ENCODE measurements at places on chromosomes 3 and 15. TPM values are rescaled to one million over a fixed set of nuclear protein-coding genes. Genes with fewer than 3 reads are reported as not detected.

Gene MBD4
- total RNA-seq = 26.6 TPM

GRCh38 chr15:63090472-63090871, 31.2 kb upstream of the LACTB start:
- no peaks in the 10 kb centered on the region for H3K27me3 ChIP-seq
- H3K4me1 ChIP-seq = peaks cover 36% of the 10 kb centered on the region
- no peaks in the 10 kb centered on the region for H3K36me3 ChIP-seq
- DNase-seq = no peak
- H3K27ac ChIP-seq = no peak overlapping the region
- no peak overlapping the region for H3K4me3 ChIP-seq

- H3K4me3 ChIP-seq = no peak overlapping the region
- peaks cover 4% of the 10 kb centered on the region for H3K36me3 ChIP-seq
- no peaks in the 10 kb centered on the region for H3K27me3 ChIP-seq
Measured at GRCh38 chr3:85939074-85939482, 980.3 kb downstream of the CADM2 start.

GRCh38 chr15:35145336-35145735, 60.2 kb upstream of the NANOGP8 start:
- DNase-seq = no peak
- peak overlapping the region; percentile 84 for H3K27ac ChIP-seq
- no peaks in the 10 kb centered on the region for H3K36me3 ChIP-seq

DNA sequence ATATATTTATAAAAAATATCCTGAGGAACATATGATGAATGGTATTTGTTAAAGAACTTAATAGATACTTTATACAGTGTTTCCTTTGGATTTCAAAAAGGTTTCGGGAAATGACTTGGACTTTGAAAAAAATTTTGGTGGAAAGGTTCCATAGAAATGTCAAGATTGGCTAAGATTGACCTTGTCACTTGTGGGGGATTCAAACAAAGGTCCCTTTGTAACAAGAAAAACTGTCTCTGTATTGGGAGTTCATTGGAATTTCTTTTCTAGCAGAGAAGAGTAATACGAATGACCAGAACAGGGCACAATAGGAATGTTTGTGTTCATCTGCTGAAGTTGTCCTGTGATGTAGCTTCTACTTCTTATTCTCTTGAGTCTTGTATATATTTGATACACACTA, 43.2 kb downstream of the ARHGEF26 start:
- H3K36me3 ChIP-seq = no peaks in the 10 kb centered on the region
- H3K27me3 ChIP-seq = no peaks in the 10 kb centered on the region
- DNase-seq = no peak
- H3K4me3 ChIP-seq = no peak overlapping the region
- H3K4me1 ChIP-seq = peaks cover 11% of the 10 kb centered on the region

DNA sequence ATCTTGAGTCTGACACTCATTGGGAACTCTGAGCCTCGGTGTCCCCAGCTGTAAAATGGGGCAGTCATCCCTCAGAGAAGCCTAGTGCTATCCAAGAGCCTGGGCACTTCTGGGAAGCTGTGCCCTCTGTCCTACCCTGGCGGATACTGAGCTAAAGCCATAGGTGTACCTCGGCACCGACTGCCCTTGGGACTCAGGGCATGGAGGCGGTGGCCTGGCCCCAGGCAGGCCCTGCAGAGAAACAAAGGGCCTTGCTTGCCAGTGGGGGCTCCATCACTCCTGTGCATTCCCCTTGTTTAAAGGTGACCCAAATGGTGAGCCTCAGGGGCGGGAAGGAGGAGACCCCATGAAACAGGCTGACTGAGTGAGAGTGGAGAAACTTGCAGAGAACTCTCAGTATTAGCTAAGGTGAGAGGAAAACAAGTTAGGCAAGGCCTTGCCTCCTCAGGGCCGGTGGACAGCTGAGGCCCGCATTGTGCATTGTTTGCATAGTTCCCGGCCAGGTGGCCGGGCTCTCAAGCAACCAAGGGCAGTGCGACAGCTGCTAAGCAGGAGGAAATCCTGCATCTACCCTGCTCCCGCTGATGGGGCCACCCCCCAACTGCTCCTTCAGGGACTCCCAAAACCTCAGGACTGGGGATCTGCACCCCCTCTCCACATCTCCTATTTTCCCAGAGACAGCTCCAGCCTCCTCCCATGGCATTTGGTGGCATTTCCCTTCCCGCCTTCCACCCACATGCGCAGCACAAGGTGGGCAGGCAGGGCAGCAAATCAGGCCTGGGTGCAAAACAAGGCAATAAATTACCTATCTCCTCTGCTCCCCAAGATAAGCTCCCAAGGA, 4.3 kb downstream of the PFKFB4 start:
- no peak overlapping the region for H3K4me3 ChIP-seq
- no peaks in the 10 kb centered on the region for H3K36me3 ChIP-seq
- no peak overlapping the region for H3K27ac ChIP-seq

- H3K4me1 ChIP-seq = peaks cover 36% of the 10 kb centered on the region
- H3K36me3 ChIP-seq = peaks cover 2% of the 10 kb centered on the region
- no peaks in the 10 kb centered on the region for H3K27me3 ChIP-seq
- no peak overlapping the region for H3K4me3 ChIP-seq
- peak overlapping the region; percentile 54 for H3K27ac ChIP-seq
Measured at GRCh38 chr3:126852511-126852910, 130.4 kb upstream of the PLXNA1 start.

Gene EEF1AKMT4
- total RNA-seq = 3.8 TPM

Gene LRTM1
- total RNA-seq = not detected

Gene COL6A5
- total RNA-seq = 0.04 TPM

DNA sequence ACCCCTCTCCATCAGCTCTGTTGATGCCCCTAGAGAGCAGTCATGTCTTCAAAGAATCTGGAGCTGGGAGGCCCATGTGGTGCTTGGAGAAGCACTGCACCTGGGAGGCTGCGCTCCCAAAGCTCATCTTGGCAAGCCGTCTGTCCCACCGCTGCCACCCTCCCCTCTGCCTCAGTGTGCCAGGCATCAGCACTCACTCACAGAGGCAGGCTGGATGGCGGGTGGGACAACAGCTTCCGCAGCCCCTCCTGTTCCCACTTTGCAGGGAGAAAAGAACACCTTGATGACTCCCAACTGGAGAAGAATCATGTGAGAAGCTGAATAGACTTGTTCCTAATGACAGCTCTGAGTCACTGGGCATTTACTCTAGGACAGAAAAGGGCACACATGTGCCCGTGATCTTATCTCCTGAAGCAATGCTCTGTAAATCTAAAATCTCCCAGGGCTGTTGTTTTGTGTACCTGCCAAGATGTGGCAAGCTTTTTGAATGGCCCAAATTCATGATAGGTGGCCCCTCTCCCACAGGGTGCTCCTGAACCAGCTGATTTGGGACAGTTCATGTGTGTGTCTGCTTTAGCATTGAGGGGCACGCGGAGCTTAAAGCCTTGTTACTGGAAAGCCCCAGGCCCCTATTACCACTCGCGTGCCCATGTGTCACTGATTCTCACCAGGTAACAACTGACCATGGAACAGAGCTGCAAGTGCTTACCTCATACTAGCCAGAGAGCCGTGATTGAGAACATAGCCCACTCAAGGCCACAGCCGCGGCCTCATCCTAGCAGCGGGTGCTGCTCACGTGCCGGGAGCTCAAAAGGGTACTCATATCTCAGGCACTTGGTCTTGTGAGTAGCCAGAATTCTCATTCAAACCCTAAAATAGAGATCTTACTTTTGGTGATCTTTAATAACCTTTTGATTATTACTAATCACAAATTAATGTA, 104.4 kb downstream of the DNAJB8 start:
- no peak for DNase-seq
- peaks cover 11% of the 10 kb centered on the region for H3K36me3 ChIP-seq
- no peak overlapping the region for H3K4me3 ChIP-seq
- no peak overlapping the region for H3K27ac ChIP-seq

Gene ZNF660
- total RNA-seq = 18.7 TPM

GRCh38 chr3:127536830-127537812, 53.4 kb downstream of the TPRA1 start:
- no peaks in the 10 kb centered on the region for H3K36me3 ChIP-seq
- no peak overlapping the region for H3K27ac ChIP-seq
- no peak overlapping the region for H3K4me3 ChIP-seq
- no peak for DNase-seq
- H3K4me1 ChIP-seq = peaks cover 7% of the 10 kb centered on the region

GRCh38 chr15:50164458-50164857, 17.5 kb upstream of the SLC27A2 start:
- H3K4me1 ChIP-seq = peaks cover 32% of the 10 kb centered on the region
- H3K27me3 ChIP-seq = no peaks in the 10 kb centered on the region
- H3K36me3 ChIP-seq = peaks cover 6% of the 10 kb centered on the region
- no peak overlapping the region for H3K27ac ChIP-seq

Gene OGG1
- 37.2 TPM for total RNA-seq

DNA sequence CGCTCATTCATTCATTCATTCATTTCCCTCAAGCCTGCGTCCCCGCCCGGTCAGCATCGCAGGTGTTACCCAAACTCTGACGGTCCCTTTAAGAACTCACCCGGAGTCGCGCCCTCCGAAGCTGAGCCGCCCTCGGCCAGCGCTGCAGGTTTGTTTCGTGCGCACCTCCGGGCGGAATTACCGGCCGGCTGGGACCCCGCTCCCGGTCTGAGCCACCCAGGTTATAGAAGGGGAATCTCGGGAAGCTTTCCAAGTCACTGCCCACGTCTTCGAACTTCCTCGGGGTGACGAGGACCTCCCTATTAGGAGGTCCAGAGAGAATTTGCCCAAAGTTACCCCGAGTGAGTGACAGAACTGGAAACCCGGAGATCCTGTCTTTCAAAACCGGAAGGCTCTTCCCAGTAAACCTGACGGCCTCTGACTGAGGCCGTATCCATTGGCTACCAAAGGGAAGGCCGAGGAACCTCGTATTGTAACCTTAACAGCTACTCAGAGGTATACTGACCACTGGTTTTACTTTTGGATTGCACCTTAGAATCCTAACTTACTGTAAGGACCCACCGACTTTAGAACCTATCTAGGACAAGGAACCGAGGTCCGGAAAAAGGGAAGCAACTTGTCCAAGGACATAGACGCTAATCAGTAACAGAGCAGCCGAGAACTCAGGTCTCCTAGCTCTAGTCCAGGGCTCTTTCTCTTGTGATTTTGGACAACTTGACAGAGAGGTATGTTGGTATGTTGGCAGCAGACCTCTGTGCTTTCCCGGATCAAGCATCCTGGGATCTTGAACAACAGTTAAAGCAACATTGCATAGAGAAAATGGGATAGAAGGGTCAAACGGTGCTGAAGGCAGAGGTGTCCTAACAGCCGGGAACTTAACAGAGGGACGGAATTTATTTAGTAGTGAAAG, 788 bp upstream of the DLG1 start:
- no peaks in the 10 kb centered on the region for H3K27me3 ChIP-seq
- H3K36me3 ChIP-seq = no peaks in the 10 kb centered on the region
- peak; percentile 26 for DNase-seq
- peak overlapping the region; percentile 80 for H3K4me3 ChIP-seq
- H3K4me1 ChIP-seq = peaks cover 18% of the 10 kb centered on the region

Gene GOLGA6D
- total RNA-seq = 0.18 TPM

GRCh38 chr3:20041197-20041780, 1.0 kb downstream of the KAT2B start:
- H3K4me3 ChIP-seq = peak overlapping the region; percentile 95
- DNase-seq = no peak

Gene MEX3B
- total RNA-seq = 31.9 TPM

Gene NMNAT3
- total RNA-seq = 13.6 TPM

- H3K4me1 ChIP-seq = peaks cover 3% of the 10 kb centered on the region
- no peak overlapping the region for H3K4me3 ChIP-seq
- H3K27me3 ChIP-seq = peaks cover 57% of the 10 kb centered on the region
- H3K27ac ChIP-seq = no peak overlapping the region
Measured at GRCh38 chr3:154794391-154794790, 285.7 kb upstream of the MME start.

Gene CCRL2
- total RNA-seq = not detected

GRCh38 chr3:140128631-140129030, 193.6 kb downstream of the CLSTN2 start:
- H3K27me3 ChIP-seq = peaks cover 6% of the 10 kb centered on the region
- no peak overlapping the region for H3K27ac ChIP-seq
- H3K4me1 ChIP-seq = peaks cover 20% of the 10 kb centered on the region
- no peak for DNase-seq
- no peaks in the 10 kb centered on the region for H3K36me3 ChIP-seq

GRCh38 chr3:153160451-153161137, 1.4 kb upstream of the RAP2B start:
- peaks cover 35% of the 10 kb centered on the region for H3K4me1 ChIP-seq
- peak overlapping the region; percentile 94 for H3K4me3 ChIP-seq
- H3K36me3 ChIP-seq = no peaks in the 10 kb centered on the region
- H3K27me3 ChIP-seq = peaks cover 2% of the 10 kb centered on the region

Gene TM6SF1
- total RNA-seq = not detected

DNA sequence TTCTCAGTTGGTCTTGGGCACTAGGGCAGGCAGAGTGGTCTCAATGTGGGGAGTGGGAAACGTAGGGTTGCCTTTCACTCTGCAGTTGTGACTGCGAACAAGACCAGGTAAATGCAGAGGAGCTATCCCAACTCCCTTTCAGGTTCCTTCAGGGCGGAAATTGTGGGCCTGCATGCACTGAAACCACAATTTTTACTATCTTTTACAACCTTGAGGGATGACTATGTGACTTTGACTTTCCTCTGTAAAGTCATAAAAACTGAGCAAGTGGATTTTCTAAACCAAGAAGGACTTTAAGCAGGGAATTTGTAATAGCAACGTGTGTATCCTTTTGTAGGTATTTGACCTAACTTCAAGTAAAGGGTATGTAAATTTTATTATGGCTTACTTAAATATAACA, 171.4 kb upstream of the CADPS start:
- H3K4me3 ChIP-seq = no peak overlapping the region
- no peaks in the 10 kb centered on the region for H3K4me1 ChIP-seq
- DNase-seq = no peak
- H3K27me3 ChIP-seq = peaks cover 4% of the 10 kb centered on the region
- no peak overlapping the region for H3K27ac ChIP-seq

- no peaks in the 10 kb centered on the region for H3K27me3 ChIP-seq
- DNase-seq = no peak
- peaks cover 24% of the 10 kb centered on the region for H3K36me3 ChIP-seq
- H3K4me3 ChIP-seq = no peak overlapping the region
Measured at GRCh38 chr3:177137774-177138705, 59.2 kb downstream of the TBL1XR1 start.

- no peaks in the 10 kb centered on the region for H3K27me3 ChIP-seq
- H3K4me1 ChIP-seq = peaks cover 19% of the 10 kb centered on the region
- no peaks in the 10 kb centered on the region for H3K36me3 ChIP-seq
- H3K4me3 ChIP-seq = no peak overlapping the region
- H3K27ac ChIP-seq = no peak overlapping the region
Measured at GRCh38 chr3:148954981-148955380, 36.4 kb upstream of the GYG1 start.

Gene ELL3
- 0.69 TPM for total RNA-seq

GRCh38 chr15:58962662-58963565, 24.5 kb upstream of the RNF111 start:
- H3K27ac ChIP-seq = no peak overlapping the region
- H3K4me3 ChIP-seq = no peak overlapping the region
- H3K36me3 ChIP-seq = no peaks in the 10 kb centered on the region
- H3K27me3 ChIP-seq = no peaks in the 10 kb centered on the region
- DNase-seq = no peak
- H3K4me1 ChIP-seq = peaks cover 4% of the 10 kb centered on the region
